Bone marrow (tissue), 2 donors: ENCODE measurements at places on chromosomes 13 and 19.

DNA sequence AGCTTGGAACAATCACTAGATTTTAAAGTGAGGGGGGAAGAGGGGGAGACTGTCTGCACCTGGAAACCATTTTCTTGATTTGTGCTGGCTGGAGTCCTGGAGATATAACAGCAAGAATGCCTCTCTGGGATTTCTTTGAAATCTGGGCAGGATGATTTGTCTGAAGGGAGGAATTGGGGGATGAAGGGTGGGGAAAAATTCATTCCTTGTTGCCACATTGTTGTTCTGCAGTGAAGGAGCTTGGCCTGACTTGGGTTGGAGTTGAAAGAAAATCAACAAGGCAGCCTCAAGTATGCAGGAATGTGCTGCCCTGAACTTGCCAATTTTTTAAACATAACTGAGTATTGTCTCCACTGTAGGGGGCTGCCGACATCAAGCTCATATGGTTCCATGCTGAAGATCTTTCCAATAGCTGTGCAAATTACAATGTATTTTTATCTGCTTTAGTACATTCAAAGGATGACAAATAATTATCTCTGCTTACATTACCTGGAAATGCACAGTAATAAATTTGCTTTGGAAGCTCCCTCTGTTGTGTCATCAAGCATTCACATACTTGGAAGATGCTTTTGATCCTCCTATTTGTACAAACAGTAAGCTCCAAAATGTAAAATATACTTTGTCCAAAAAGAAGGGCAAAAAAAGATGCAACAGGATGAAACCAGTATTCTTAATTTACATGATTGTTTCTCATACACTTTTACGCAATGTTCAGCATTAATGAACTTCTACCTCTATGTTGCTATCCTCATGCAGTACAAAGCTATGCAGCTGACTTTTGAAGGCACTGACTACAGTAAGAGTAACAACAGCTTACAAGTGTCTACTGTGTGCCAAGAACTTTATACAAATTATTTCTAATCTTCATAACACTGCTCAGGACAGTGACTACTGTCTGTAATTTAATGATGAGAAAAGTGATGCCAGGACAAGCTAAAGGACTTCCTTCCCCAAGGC lies 627.9 kb upstream of the KLF12 start:
- no peak for DNase-seq

- DNase-seq: no peak
Observed at GRCh38 chr13:54511366-54511765, 1482.8 kb downstream of the OLFM4 start.

- DNase-seq: peak; percentile 56
Observed at GRCh38 chr19:44653977-44654774, 10.5 kb downstream of the PVR start.

DNA sequence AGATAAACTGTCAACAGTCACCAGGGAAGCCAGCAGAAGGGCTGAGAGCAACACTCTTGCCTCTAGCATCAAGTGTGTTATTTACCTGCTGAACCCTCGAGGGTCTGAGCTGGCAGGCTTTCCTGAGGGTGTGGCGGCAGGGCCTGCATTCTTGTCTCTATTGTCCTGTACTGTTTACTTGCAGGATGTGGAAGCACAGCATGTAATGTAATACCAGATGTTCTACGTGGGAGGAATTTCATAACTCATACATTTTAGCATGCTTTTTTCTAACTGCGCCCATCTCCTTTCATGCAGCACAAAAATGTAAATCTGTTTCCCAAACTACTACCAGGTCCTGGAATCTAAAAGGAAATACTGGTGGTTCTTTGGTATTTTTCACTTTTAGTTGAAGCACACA lies 153.1 kb downstream of the RGCC start:
- DNase-seq: no peak

DNA sequence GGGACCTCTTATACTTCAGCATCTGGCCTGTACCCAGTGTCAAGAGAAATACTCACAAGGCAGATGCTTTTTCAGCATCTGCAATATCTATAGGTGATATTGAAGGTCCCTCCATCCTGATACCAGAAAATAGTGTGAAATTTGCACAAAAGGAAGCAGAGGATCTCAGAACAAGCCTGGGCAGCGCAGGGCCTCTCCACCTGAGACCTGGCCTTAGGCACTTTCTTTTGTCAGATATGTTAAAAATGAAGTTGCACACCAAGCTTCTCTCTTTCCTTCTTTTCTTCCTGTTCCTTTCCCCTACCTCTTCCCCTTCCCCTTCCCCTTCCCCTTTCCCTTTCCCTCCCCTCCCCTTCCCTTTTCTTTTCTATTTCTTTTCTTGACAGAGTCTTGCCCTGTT lies 62.2 kb downstream of the ARHGEF18 start:
- no peak for DNase-seq

- DNase-seq: no peak
Observed at GRCh38 chr19:6161271-6161850, 25.9 kb downstream of the ACSBG2 start.

GRCh38 chr13:50401049-50401505 lies 385.8 kb downstream of the KCNRG start:
- DNase-seq: no peak

GRCh38 chr13:60165391-60166099 lies 1.8 kb upstream of the DIAPH3 start:
- no peak for DNase-seq

DNA sequence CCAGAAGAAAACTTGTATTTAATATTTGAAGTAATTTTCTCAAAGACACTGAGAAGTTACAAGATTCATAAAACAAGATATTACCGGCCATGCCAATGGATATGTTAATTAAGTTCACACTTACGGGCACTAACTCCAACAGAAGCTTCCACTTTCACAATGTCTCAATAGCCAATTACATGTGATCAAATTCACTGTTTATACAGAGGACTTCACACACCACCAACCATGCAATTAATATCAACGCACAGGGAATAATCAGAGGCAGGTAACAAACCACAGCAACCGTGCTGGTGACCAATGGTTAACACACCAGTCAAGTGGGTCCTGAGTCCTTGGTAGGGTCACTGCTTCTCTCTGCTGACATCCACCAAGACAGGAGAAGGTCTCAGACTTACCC lies 5.9 kb upstream of the ACOD1 start:
- DNase-seq: no peak

DNA sequence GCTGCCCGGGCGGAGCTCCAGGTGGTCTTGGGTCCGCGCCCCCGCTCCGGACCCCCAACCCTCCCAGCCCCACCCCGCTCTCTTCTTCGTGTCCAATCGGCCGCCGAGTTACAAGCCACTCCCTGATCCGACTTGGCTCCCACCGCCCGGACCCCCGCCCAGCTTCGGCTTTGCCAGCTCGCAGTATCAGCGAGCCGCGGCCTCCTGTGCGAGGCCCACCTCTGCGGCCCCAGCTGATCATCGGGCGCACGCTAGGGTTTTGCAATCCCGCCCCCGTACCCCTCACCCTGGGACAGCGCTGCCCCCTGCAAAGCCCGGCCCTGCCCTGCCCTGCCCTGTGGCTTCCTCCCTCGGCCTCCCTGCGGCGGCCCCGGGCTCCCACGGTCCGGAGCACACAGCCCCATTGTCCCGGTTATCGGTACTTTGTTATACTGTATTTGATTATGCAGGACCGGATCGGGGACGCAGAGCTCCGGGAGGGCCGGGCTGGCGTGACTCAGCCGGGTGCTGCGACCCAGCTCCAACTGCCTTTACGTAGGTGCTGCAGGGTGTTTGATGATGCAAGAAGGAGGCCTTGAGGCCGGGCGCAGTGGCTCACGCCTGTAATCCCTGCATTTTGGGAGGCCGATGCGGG lies 598 bp upstream of the LPAR2 start:
- DNase-seq: no peak

DNA sequence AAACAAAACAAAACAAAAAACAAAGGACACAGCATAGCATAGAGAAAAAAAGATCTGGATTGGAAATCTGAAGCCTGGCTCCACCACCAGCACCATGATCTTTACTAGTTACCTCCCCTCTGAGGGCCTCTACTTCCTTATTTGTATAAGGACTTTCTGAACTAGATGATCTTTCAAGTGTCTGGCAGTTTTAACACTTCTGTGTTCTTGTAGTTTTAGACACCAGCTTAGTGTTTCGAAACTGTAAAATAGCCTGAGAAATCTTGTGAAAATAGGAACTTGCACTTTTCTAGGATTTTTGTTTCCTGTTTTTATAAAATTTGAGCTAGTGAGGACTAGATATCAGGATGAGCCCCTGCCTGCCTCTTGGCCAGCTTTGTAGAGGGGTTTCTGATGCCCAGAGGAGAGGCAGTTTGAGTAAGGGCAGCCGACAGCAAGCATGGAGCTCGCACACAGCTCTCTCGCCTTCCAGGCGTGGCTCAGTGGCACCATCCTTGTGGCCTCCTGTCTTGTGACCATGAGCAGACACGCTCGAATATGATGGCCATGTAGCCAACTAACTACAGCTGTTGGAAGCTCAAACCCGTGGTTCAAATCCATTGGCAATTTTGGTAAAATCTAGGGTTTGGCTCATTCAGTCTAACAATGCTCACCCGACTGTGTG lies 319.0 kb downstream of the KCNRG start:
- DNase-seq: peak; percentile 17

DNA sequence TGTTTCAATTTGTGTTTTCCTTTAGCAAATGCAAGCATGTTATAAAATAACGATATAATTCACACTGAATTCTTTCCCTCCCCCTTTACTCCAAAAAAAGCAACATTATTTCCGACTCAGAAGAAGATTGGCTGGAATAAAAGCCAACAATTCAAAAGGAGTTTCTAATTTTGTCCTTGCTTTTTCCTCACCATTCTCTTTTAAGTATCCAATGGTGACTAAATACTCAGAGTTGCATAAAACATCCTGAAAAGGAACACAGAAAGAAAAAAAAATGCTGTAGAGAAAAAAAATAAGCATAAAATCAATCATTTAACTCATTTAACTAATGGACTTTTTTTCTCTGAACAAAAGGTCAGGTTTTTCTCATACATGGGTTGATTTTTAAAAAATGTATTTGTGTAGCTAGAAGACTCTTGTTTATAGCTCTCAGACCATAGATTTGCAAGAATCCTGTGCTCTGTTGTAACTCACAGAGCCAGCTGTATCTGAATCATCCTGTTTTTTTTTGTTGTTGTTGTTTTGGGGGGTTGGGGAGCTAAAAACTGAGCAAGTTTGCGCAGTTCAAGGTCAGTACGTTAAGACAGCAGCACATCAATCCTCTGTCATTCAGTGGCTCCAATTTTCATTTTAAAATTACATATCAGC lies 108.1 kb downstream of the PCDH17 start:
- no peak for DNase-seq

DNA sequence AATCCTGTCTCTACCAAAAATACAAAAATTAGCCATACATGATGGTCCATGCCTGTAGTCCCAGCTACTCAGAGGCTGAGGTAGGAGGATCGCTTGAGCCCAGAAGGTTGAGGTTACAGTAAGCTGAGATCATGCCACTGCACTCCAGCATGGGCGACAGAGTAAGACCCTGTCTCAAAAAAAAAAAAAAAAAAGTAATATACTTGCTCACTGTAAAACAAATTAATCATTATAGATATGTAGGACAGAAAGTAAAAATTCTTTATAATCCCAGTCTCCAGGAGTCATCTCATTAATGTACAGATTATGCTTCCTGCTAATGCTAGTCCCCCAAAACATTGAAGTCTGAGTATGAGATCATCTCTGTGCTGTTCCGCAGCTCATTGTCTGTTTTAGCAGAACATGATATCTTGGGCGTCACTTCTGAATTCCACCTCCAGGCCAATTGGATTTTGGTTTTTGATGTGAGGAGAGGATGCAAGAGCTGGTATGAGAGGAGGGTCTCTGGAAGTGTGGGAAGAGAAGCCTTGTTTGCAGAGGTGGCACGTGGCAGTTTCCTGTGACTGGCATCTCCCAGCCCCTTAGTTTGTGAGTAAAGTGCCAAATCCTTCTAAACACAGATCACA lies 75.4 kb upstream of the NPAS1 start:
- DNase-seq: no peak

GRCh38 chr13:21427741-21428140 lies 31.4 kb downstream of the ZDHHC20 start:
- DNase-seq: no peak

DNA sequence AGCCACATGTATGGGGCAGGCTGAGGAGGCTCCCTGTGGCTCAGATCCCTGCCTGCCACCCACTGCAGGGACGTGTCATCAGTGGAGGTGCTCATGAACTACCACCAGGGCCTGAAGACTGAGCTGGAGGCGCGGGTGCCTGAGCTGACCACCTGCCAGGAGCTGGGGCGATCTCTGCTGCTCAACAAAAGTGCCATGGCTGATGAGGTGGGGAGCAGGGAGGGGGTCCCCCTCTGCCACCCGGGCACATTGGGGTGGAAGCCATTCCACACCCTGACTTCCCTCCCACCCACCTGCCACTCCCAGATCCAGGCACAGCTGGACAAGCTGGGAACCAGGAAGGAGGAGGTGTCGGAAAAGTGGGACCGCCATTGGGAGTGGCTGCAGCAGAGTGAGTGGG lies 11.3 kb upstream of the SHKBP1 start:
- no peak for DNase-seq

DNA sequence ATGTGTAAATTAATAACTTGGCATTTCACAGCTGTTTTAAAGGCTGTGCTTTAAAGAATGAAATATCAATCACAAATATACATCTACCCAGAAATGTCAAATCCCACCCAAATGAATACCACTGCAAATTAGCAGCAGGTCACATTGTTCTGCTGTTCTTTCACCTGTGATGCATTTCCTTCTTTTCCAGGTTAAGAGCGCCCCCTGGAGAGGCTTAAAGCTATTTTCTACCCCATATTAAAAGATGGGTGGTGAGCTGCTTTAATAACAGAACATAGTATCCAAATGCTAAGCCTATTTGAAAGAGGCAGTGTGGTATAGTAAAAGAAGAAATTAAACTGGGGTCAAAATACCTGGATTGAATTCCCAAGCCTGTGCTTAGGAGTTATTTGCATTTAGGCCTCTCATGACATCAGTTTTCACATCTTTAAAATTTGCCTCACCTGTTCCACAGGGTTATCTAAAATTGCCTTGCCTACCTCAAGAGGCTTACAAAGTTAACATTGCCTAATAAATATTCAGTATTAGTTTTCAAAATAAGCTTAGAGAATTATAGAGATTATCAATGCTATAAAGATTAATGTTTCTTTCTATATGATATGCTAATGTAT lies 396.9 kb upstream of the SLITRK5 start:
- no peak for DNase-seq

DNA sequence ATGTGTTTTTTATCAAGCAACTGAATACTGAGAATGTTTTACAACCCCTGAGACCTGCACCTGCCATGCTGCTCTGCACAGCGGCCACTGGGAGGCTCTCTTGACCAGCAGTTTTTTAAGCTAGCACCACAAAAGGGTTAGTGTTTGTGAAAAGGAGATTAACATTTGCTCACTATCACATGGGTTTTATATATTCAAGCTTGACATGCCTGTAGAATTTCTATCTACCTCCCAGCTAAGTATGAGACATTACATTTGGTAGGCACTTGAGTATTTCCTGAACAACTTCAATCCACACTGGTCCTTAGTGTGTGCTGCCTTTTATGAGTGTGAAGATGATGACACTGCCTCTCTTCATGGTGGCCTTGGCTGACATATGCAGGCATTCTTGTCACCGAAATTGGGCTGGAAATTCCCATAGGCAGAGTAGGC lies 1238.9 kb downstream of the UQCRFS1 start:
- DNase-seq: no peak
